ENCODE measurements at places on chromosomes 6 and 20. TPM values are rescaled to one million over a fixed set of nuclear protein-coding genes. Genes with fewer than 3 reads are reported as not detected.

Gene FGD2
- total RNA-seq = 7.0 TPM

Gene OOEP
- 14.1 TPM for total RNA-seq

Gene NHLRC1
- 3.8 TPM for total RNA-seq

Gene HLA-F
- 25.3 TPM for total RNA-seq

Gene OTOR
- not detected for total RNA-seq

Gene MOG
- total RNA-seq = 0.19 TPM

Gene TGM3
- 2.6 TPM for total RNA-seq

Gene TBC1D32
- 22.1 TPM for total RNA-seq

Gene ZC2HC1B
- total RNA-seq = 4.6 TPM

Gene RNF182
- total RNA-seq = 7.2 TPM

Gene DBNDD2
- 7.9 TPM for total RNA-seq

Gene CLVS2
- 0.19 TPM for total RNA-seq

Gene ULBP2
- total RNA-seq = 1.5 TPM

Gene BMP7
- total RNA-seq = 2.4 TPM

Gene CD93
- 9.4 TPM for total RNA-seq

Gene TTLL9
- 8.7 TPM for total RNA-seq

Gene SLC12A5
- 9.2 TPM for total RNA-seq

Gene SYNGAP1
- 29.4 TPM for total RNA-seq

Gene OVOL2
- 4.8 TPM for total RNA-seq

Gene WFDC10B
- 1.0 TPM for total RNA-seq

Gene HLA-DRA
- total RNA-seq = 50.2 TPM

Gene TRIM31
- total RNA-seq = 4.0 TPM

Gene GLP1R
- total RNA-seq = 0.31 TPM

Gene CST9
- total RNA-seq = 0.19 TPM

Gene BPIFA1
- not detected for total RNA-seq

Gene POPDC3
- total RNA-seq = 7.8 TPM

Gene DEFB124
- total RNA-seq = not detected

Gene MLIP
- 0.43 TPM for total RNA-seq

Gene WFDC2
- total RNA-seq = 6.1 TPM

Gene EFCAB8
- total RNA-seq = 4.9 TPM

Gene PXDC1
- total RNA-seq = 38.2 TPM

Gene AVP
- total RNA-seq = not detected

Gene THBD
- 22.4 TPM for total RNA-seq

Gene SPINT4
- not detected for total RNA-seq

Gene NOX3
- total RNA-seq = not detected

Gene PLCB1
- total RNA-seq = 8.2 TPM

Gene SLC17A3
- not detected for total RNA-seq

Gene MYBL2
- 27.7 TPM for total RNA-seq

Gene TMEM200A
- total RNA-seq = 3.6 TPM

Gene LRRN4
- total RNA-seq = 0.08 TPM

All from testis (tissue), 5 donors.